Fibroblast of lung (primary cell): ENCODE measurements at places on chromosomes 16 and 17.

DNA sequence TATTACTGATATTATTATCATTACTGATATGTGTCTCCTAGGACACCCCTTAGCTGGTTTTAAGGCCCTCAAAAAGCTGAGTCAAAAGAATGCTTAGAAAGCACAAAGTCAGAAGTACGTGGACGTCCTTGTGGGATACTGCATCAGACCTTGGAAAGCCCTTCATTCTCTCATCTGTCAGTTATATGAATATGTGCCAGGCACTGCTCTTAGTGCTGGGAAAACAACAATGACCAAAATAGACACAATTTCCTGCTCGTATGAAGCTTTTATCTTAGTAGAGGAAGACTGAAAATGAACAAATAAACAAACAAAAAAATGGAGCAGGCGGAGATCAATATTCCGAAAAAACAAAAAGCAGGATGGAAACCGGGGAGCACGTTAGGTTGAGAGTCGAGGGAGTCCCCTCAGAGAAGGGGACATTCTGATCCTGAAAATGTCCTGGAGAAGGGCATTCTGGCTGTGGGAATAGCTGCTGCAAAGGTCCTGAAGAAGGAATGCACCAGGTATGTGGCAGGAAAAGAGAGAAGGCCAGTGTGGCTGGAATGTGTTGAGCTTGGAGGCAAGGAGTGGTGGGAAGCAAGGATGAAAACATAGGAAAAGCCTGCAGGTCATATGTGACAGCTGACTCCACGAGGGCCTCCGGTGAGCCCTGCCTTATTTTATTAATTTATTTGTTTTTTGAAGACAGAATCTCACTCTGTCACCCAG, 15.5 kb upstream of the TMEM94 start:
- peak; percentile 50 for DNase-seq

DNA sequence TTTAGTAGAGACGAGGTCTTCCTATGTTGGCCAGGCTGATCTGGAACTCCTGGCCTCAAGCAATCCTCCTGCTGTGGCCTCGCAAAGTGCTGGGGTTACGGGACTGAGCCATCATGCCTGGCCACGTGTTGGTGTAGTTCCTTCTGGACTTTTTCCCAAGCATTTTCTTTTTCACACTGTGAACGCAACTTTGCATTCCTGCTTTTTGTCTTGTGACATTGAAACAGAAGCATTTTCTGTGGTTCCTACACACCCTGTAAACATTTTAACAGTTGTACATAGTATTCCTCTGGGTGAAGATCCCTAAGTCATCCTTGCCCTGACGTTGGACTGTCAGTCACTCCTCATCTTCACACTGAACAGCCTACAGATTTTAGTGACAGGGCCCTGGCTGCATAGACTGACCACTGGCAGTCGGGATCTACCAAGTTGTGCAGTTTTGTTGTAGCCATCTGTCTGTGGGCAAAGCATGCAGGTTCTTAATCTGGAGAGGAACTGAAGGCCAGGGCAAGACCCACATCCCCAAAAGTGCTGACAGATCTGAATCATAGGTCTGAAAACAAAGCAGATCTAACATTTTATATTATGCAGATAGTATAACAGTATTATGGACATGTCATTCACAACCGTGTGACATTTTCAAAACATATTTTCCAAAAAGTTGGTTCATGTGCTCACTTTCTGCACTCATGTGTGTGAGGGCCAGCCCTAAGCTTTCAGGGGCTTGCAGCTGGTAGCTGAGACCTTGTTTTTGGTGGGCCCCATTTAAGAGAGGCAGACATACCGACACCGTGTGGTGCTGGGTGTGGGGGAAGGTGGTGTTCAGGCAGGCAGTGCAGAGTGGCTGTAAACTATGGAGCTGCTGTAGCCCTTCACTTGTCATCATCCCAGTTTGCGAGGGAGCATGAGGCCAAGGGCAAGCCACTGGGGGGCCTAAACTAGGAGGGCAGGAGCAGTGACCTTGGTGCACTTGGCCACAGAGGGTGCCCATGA, 59.9 kb downstream of the EPN2 start:
- DNase-seq = no peak

DNA sequence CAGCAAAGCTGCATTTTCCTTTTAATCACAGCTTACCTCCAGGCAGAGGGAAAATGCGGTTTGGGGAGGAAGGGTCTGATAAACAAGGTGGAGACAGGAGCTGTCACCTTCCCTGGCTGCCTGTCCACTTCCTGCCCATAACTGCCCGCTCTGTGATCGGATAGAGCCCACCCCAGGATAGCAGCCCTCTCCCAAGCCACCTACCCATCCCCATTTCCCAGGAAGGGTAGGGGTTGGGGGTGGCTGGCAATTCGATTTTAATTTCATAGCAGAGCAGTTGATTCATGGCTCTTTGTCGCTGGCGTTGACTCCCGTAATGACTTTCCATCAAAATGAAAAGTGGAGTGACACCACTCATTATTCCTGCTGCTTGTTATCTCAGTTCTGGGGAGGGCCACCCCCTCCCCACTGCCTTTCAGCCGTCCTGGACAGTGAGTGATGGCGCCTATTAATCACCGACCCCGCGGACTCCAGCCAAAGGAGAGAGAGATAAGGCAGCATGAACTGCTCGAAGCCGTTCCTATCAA, 11.2 kb downstream of the CDK5RAP3 start:
- DNase-seq = no peak

DNA sequence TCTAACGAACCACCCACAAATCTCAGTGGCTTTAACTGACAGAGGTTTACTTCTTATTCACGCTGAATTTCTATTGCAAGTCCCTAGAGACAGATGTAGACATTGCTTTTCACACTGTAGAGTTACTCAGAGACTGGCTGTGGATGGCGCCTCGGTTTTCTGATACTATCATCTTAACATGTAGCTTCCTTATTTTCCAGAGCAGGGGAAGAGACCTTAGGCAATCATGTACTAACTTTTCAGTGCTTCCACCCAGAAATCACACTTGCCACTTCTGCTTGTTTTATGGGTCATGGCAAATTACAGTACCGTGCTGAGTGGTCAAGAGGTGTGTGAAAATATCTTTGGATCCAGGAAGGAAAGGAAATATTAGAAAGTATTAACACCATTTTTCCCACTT, 65.4 kb downstream of the MAF start:
- DNase-seq = no peak

GRCh38 chr17:8697323-8697741, 47.3 kb downstream of the CCDC42 start:
- DNase-seq = peak; percentile 95

DNA sequence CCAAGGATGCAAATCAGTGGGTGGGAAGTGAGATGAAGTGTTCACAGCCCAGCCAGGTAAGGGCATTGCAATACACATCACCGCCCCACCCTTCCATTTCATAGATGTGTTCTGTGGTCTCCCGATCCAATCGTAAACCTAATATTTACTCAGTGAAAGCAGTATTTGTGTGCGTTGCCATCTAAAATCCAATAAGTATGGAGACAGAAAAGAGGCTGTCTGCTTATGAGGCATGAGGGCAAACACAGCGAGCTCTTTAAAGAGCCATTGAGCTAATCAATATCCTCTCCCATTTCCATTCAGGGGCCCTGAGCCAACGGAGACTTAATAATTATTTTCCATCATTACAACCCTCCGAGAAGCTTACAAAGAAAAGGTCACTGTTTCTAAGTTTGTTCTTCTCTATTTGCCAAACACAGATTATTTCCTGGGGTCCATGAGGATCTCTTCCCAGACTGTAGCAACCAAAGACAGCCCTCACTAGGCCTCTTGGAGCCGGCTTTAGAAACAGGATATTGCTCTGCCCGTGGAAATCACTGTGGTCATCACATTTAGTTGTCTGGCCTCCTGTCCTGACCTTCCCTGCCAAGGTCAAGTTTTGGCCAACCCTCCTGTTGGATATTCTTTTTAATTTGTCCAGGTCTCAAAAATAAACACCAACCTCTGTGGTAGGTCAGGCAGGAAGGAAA, 120.1 kb downstream of the SLC39A11 start:
- no peak for DNase-seq

DNA sequence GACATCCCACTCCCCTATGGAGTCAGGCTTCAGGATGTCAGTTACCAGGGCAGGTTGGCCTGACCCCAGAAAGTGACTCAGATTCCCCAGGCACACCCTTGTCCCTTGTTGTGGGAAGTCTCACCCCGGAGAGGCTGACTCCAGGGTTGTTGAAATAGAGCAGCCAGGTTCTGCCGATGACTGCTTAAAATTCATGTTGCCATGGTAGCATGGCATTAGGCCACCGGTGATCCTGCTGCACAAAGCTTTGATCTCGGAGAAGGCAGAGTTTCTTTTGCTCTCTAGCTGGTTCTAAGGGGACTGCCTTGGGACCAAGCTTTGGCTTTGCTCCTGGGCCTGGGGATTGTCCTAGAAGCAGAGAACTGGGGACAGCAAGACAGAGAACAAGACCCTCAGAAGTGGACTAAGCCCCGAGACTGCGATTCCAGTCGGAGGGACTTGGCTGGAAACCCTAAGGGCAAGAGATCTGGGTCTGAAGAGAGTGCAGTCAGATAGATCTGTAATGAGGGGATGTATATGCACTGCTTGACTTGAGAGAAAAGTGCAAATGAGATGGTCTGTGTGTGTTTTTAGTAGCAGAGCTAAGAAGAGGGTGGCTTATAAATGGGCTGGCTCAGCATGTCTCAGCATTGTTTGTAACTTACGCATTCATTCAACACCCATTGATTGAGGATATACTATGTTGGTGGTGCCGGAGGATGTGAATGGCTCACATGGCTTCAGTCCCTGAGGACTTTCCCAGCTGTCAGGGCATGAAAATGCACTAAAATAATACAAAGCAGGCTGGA, 106.9 kb downstream of the RGS9 start:
- DNase-seq = peak; percentile 72

GRCh38 chr16:67537636-67538591, 9.3 kb downstream of the RIPOR1 start:
- DNase-seq = no peak

DNA sequence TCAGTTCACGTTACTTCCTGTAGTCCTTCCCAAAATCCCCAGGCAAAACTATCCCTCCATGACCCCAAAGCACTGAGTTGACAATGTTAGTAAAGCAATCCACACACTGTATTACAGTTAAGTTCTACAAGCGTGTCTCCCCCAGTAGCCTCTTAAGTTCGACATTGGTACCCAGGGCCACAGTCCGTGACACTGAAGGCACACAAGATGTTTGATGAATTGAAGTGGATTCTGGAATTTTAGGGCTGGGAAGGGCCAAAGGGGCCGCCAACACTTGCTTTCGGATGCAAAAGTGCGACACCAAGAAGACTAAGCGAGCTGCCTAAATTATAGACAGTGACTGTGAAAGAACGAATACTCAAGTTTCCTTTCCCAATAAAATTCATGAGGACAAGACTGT, 1.5 kb downstream of the VPS35 start:
- DNase-seq = no peak

DNA sequence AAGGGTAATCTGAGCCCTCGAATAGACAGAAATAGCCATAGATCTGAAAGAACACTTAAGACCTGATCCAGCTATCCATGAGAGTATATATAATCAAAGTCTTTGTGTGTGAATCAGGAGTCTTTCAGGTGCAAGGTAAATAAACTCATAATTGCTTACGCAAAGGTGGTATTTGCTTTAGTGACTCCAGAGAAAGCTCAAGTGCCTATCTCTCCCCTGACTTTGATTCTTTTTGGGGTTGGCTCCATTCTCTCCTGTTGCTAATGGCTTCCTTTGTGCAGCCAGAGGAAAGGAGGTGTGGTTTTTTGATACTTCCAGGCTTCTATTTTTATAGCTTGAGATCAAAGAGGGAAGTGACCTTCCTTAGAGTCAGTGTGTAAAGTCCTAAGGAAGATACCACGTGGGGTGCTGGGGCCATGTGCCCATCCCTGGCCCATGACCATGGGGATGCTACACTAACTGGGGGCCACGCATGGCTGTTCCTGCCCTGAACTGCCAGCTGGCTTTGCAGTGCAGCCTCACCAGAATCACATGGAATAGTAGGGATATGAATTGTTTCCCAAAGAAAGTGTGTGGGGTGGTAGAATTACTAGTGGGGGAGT, 45.8 kb downstream of the TENT4B start:
- no peak for DNase-seq

DNA sequence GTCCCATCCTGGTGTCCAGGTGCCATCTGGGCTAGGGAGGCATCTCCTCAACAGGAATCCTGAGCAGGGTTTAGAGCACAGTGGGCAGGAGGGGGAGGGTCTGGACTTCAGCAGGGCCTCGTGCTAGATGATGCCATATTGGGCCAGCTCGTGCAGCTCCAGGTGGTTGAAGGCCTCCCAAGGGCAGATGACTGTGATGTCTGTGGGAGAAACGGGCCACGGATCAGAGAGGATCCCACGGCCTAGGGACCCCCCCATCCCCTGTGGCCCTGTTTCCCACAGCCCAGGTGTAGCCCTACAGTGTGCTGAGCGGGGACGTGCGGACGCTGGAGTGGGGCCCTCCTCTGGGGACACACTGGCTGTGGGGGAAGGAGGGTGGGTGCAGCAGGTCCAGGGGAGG, 5.4 kb downstream of the PDE6G start:
- DNase-seq = no peak

GRCh38 chr17:37026531-37026869, 77.7 kb downstream of the AATF start:
- DNase-seq = no peak

DNA sequence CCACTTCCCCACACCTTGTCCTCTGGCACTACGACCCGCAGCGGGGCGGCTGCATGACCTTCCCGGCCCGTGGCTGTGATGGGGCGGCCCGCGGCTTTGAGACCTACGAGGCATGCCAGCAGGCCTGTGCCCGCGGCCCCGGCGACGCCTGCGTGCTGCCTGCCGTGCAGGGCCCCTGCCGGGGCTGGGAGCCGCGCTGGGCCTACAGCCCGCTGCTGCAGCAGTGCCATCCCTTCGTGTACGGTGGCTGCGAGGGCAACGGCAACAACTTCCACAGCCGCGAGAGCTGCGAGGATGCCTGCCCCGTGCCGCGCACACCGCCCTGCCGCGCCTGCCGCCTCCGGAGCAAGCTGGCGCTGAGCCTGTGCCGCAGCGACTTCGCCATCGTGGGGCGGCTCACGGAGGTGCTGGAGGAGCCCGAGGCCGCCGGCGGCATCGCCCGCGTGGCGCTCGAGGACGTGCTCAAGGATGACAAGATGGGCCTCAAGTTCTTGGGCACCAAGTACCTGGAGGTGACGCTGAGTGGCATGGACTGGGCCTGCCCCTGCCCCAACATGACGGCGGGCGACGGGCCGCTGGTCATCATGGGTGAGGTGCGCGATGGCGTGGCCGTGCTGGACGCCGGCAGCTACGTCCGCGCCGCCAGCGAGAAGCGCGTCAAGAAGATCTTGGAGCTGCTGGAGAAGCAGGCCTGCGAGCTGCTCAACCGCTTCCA, 2.6 kb downstream of the METTL26 start:
- DNase-seq = no peak

GRCh38 chr17:28747051-28747691, 3.4 kb downstream of the TRAF4 start:
- DNase-seq = no peak

- no peak for DNase-seq
These were observed 43.7 kb downstream of the PPL start for GRCh38 chr16:4893103-4893862.
